CD4-positive, alpha-beta T cell treated with Interleukin-4 for 4 hours (primary cell): ENCODE measurements at places on chromosomes 4 and X.

GRCh38 chrX:72316408-72317110 is 10.8 kb upstream of the CITED1 start:
- no peak for DNase-seq

- no peak for DNase-seq
Measured at GRCh38 chr4:48554606-48555005, 64.6 kb downstream of the ZAR1 start.

GRCh38 chr4:139558235-139559088 is 2.4 kb upstream of the SETD7 start:
- no peak for DNase-seq

DNA sequence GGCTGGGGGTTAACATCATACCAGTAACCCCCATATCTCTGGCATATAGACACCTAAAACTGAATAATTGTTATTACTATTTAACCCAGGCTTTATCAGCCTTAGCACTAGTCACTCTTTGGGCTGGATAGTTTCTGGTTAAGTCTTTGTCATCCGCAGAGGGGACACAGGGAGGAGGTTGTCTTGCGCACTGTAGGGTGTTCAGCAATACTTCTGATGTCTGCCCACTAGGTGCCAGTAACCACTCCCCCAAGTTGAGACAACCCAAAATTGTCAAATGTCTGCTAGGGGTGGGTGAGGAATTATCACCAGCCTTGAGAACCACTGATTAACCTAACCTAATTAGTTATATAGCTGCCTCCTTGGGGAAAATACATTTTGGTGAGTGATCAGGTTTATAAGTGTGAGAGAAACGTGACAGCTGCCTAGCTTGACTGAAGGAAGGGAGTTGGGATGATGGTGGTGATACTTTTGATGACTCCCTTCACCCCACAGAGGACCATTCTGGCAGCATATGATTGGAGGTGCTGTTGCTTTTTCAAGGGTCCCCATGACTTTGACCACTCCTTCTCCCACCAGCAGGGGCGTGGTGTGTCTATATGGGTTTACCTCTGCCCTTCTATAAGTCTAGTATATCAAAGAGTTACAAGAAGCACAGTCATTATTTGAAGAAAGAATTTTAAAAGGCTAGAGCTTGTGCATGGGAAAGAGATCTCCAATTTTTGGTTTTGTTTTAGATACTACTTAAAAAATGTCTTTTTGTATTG is 140.9 kb downstream of the STIM2 start:
- no peak for DNase-seq

GRCh38 chr4:107993969-107994368 is 4.3 kb downstream of the HADH start:
- no peak for DNase-seq

- DNase-seq, result no peak
Measured at GRCh38 chrX:118964252-118964651, 10.2 kb upstream of the LONRF3 start.

DNA sequence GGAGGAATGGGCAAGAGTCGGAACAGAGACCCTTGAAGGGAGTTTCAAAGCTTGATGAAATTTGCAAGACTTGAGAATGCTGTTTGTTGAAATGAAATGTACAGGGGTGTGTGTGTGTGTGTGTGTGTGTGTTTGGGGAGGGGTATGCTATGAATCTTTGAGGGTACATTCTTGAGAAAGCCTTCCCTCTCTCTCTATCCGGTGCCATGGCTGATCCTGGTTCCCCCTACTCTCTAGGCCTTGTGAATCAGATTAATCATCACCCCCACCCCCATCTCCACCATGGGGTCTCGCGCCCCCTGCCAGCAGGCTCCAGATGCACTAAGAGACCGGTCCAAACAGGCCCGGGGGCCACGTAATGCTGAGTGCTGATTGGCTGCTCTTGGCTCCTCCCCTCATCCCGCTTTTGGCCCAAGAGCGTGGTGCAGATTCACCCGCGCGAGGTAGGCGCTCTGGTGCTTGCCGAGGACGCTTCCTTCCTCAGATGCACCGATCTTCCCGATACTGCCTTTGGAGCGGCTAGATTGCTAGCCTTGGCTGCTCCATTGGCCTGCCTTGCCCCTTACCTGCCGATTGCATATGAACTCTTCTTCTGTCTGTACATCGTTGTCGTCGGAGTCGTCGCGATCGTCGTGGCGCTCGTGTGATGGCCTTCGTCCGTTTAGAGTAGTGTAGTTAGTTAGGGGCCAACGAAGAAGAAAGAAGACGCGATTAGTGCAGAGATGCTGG is at the start of gene HTR2C:
TSS of gene HTR2C (plus strand) at position 441 of the 729 bp plus-strand sequence. CDS start 142,851 bp downstream, outside the sequence.
- DNase-seq, result no peak

DNA sequence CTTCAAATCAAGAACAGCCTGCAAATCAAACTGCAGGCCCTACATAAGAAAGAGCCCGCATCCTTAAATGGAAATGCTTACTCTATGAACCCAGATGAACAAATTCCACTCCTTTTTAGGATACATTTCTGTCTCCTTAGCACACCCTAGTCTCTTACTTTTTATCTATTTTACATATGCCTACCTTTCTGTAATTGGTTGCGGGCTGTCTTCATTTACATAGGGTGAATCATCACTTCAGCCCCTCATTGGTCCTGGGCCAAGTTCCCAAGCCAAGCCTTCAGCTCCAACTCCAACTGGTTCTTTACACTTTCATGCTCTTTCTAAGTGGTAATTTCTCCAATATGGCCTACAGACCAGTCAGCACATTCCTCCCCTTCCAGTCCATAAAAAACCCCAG is 219.3 kb downstream of the TRAM1L1 start:
- DNase-seq, result no peak

DNA sequence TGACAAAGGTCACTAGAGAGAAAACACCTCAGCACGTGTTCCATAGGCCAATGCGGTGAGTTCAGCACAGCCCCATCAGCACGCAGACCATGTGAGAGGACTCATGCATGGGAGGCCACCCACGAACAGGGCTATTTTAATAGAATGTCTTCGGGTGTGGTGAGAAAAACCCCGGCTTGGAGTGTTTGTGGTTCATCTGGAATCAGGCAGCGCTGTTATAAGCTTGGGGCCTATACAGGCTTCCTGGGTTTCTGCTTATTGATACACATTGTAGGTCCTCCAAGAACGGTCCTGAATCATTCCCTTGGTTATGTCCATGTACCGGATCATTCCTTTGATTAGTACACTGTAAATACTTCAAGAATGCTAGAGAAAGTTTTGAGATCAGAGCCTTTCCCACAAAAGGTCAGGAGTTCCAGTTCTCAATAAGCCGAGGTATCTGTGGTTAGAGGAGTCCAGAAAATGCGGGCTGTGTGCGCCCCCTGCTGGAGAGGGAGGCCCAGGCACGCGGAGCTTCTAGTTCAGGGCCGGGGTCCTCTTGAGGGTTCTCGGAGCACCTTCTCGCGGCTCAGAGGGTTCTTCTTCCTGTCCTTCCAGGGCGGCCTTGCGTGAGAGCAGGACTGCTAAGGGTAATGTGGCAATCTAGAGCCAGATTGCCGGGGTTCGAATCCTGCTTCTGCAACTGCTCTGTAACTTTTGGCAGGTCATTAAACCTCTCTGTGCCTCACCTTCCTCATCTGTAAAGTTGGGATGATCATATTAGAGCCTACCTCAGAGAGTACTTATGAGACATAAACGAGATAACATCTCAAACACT is 51.8 kb downstream of the TLR10 start:
- peak; percentile 73 for DNase-seq

DNA sequence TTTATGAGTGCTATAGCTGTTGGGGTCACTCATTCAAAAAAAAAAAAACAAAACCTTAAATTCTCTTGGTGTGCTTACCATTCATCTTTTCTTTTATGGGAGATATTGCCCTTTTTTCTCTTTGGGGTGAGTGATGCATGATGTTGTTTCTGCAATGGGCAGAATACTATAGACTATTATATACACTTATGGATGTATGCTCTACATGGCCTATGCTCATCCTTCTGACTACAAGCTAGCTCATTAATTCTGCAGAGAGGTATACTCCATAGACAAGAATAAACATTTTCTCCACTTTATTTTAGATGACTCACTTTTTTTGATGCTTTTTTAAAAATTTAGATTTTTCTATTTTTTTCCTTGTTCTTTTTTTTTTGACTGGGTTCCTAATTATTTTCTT is 160.3 kb upstream of the ANK2 start:
- no peak for DNase-seq

DNA sequence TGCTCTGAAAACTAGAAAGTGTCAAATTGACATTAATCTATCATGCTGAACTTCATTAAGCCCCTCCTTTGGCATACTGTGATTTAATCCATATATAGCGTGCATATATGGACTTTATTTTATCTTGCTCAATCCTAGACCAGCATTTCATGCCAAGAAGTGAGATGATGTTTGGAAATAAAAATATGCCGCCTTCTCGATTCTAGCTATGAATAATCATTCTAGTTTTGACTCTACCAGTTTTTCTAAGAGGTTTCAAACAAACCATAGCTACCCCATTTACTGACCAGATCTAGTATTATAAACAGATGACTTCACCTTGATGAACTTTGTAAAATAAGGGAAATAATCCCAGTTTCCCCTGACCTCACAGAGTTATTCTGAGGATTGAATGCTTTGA is 95.0 kb downstream of the ARX start:
- DNase-seq, result no peak

DNA sequence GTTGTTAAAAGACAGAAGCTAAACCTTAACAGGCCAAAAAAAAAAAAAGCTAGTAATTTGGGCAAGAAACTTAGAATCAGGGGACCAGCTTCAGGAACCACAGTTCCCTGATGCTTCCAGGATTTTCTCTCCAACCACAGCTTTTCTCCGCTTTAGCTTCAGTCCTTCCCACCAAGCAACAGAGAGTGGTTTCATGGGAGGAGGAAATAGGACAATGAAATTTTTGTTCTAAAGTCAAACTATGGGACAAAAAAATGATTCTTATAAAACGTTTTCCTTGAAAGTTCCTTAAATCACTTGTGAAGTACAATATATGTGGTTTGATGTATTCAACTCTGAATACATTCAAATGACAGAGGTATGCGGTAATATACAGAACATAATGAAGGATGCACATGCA is 71.0 kb upstream of the DHX15 start:
- DNase-seq, result no peak

DNA sequence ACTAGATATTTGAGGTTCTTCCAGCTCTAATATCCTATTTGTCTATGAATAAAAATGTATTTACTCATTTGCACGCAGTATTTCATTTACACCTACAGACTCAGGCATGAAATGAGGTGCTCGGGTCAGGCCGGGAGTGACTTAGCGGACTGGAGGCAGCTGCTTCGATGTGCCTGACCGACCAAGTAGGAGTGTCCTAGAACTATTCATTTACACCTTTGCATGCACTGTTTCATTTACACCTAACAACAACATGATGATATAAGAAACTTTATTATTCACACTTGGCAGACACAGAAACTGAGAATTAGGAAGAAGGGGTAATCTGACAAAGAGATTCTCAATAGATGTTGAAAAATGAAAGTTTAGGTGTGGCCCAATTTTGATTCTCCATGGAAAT is 28.7 kb upstream of the FAT1 start:
- no peak for DNase-seq

DNA sequence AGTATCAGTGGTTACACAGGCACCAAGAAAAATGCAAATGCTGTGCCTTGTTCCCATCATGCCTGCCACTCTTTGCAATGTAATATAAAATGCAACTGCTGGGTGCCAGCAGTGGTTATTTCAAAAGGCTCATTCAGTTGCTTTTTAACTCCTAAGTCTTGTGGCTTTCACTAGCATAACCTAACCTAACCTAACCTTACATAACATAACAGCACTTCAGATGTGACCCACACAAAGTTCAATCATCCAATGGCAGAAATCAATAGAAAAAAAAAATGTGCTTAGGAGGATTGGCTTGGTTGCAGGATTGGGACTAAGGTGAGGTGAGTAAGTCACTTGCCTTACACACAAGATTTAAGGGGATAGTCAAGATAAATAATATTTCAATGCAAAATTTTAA is 60.2 kb upstream of the VMA21 start:
- no peak for DNase-seq

- DNase-seq, result peak; percentile 1
Measured at GRCh38 chrX:11341274-11342201, 48.3 kb downstream of the AMELX start.

DNA sequence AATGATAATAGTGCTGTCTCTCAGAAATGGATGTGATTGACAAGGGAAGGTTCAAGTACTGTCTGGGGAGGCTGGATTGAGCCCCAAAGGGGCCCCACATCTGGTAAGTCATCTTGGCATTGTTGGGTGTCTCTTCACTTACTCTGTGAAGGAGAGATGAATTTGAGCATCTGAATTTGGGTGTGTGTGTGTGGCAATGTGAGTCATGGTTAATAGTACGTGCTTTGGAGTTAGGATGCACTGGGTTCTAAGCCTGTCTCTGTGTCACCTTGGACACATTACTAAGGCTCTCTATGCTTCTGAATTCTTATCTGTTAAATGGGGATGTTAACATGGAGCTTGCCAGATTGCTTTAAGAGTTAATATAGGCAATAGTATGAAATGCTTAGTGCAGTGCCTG is 80.4 kb downstream of the FRAS1 start:
- DNase-seq, result no peak

- no peak for DNase-seq
Measured at GRCh38 chr4:147447786-147448185, 33.1 kb upstream of the EDNRA start.

GRCh38 chr4:15719506-15719905 is 16.6 kb downstream of the BST1 start:
- no peak for DNase-seq

GRCh38 chr4:48439988-48440387 is 43.2 kb upstream of the SLC10A4 start:
- DNase-seq, result no peak

GRCh38 chrX:71107762-71108360 is 1.3 kb upstream of the CXorf65 start:
- DNase-seq, result no peak

GRCh38 chr4:123127218-123127617 is 204.8 kb upstream of the NUDT6 start:
- DNase-seq, result no peak

- no peak for DNase-seq
Measured at GRCh38 chr4:123976285-123976684, 579.7 kb downstream of the SPRY1 start.

GRCh38 chrX:118740276-118740889 is 13.0 kb downstream of the IL13RA1 start:
- DNase-seq, result no peak

GRCh38 chr4:25283948-25284347 is 28.6 kb upstream of the ZCCHC4 start:
- no peak for DNase-seq

DNA sequence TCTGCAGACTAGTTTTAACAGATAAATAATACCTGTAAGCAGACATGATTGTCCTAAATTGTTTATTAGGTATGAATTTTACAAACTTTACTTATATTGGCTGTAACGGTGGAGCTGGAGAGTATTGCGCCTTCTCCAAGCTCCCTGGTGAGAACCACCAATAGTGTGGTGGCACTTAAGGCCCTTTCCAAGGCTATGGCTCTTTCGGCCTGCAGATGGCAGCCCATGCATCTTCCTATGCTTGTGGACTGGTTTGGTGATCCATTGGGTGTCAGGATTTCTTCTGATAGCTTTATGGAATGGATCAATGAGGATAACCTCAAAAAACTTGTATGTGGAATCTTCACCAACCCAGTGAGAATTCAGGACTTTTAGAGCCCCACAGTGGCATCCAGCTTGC is 7.8 kb downstream of the LARP1B start:
- DNase-seq, result peak; percentile 5

GRCh38 chrX:88735835-88736234 is 11.2 kb upstream of the CPXCR1 start:
- no peak for DNase-seq
